ENCODE measurements at places on chromosomes 7 and 10.

- no peak for DNase-seq
Measured at GRCh38 chr10:96212911-96213310, 58.5 kb downstream of the BLNK start.

- no peak for DNase-seq
Measured at GRCh38 chr10:118729641-118730258, 25.0 kb downstream of the CACUL1 start.

DNA sequence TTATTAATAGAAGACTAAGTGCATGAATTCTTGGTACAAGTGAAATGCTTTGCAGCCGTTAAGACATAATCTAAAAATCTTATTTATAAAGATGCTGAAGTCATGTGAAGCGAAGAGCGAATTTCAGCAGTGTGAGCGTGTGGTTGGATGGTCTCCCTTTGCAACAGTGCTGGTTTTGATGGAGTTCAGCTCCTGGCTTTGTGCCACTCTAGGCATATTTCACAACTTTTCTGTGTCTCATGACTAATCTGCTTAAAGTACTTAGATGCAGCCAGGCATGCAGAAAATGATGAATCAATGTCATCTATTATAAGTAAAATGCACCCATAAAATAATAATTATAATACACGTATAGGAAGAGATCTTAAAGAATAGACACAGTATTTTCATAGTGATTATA lies 107.2 kb upstream of the TCERG1L start:
- DNase-seq = peak; percentile 13

DNA sequence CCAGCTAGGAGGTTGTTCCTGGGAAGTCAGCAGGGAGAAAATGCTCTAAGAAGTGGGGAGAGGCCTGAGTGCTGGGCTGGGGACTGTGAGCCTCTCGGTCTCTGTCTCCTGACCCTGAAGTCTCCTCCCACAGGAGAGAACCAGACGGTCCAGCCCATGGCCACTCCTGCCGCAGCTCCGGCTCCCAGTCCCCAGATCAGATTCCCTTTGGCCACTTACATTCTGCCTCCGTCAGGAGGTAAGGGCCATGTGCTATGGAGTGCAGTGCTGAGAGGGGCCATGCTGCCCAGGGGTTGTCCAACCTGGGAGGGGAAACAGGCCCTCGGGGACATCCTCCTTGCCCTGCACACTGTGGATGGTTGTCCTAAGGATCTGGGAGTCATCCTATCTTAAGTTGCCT lies 21.3 kb upstream of the ZNF467 start:
- no peak for DNase-seq

DNA sequence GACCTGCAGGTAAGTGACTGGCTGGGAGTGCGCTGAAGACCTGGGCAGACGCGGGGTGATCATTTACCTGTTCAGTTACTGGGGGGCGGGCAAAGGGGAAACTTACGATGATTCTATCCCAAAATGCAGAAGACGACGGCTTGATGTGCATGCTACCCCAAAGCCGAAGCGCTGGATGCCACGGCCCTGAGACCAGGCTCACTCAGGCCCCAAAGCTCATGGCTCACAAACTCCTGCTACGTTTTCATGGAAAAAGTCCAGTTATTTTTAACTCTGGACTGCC lies 200.6 kb downstream of the DIP2C start:
- DNase-seq = no peak

DNA sequence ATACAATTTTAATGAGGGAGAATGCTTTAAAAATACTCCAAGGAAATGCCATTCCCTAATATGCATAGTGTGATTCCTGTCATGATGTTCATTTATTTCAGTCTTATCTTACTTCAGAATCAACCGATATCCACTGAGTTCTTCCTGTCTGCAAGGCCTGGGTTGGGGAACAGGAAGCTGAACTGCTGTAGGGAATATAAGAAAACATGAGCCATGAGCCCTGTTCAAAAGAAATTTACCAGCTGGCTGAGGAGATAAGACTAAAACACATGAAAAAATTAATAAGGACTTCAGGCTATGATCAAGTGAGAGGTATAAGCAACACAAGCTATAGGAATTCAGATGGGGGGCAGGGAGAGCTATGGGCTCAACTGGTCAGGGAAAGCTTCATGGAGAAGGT lies 184.7 kb downstream of the PLPP4 start:
- DNase-seq = no peak

DNA sequence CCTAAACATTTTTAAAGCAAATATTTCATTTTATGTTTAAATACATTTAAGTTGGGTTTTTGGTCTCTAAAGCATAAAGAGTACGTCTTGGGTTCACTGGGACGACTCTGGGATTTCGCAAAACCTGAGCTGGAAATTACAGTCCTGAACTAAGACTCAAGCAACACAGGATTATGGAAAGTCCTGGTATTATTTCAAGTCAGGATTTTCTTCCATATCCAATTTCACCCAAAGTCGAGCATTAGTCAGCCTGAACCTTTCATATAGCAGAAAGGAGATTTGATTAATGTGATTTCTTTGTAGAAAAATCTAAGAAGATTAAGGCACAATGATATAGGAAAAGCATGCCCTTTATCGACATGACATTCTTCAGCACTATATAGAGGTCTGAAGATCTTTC lies 100.0 kb downstream of the MTERF1 start:
- DNase-seq = no peak

GRCh38 chr7:122143376-122143750 lies 686 bp downstream of the AASS start:
- DNase-seq = no peak

GRCh38 chr7:151087245-151088018 lies 1.2 kb downstream of the AGAP3 start:
- DNase-seq = no peak

DNA sequence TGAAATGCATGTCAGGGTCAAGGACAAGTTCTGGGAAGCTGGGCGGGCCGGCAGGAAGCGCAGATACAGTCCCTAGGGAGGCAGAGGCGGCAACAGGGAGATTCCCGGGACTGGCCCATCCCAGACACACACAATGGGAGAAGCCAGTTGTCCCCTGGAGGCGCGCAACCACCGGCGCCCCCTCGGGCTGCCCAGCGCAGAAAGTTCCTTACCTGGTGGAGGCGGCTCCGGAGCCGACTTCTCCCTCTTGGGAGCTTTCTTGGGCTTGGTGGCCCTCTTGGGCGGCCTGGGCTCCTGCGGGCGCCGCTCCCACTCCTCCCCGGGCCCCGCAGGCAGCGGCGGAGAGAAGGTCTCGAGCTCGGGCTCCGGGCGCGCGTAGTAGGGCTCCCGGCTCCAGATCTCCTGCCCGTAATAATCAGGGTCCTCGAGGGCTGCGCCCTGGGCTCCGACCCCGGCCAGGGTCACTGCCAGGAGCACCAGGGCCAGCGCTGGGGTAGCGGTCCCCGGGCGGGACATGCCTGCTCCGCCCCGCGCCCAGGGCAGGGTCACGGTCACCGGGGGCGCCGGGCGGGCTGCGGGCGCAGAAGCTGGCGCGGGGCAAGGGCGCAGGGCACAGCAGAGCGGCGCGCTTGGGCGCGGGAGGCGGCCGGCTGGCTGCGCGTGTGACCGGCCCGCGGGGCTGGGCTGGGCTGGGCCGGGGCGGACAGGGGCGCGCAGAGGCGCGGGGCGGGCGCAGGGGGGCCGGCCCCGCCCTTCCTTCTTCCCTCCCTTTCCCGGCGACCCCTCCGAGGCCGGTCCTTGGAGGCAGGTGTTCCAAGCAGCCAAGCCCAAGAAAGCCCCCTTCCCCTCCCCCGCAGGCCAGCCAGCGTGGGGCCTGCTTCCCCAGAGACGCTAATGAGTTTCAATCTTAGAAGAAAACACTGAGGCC lies at the start of gene CPXM2:
CPXM2 (minus strand) TSS at position 664 of the 928 bp plus-strand sequence; CDS start at position 516, 148 bp downstream.
- no peak for DNase-seq
